Activated CD8-positive, alpha-beta memory T cell treated with anti-CD3 and anti-CD28 coated beads for 48 hours (primary cell): ENCODE measurements at places on chromosomes 12 and 14.
A peak's percentile ranks its signal among the peaks of the same experiment; 100 is the strongest.

GRCh38 chr14:76267322-76268046 is 108.5 kb upstream of the ESRRB start:
- DNase-seq = no peak

DNA sequence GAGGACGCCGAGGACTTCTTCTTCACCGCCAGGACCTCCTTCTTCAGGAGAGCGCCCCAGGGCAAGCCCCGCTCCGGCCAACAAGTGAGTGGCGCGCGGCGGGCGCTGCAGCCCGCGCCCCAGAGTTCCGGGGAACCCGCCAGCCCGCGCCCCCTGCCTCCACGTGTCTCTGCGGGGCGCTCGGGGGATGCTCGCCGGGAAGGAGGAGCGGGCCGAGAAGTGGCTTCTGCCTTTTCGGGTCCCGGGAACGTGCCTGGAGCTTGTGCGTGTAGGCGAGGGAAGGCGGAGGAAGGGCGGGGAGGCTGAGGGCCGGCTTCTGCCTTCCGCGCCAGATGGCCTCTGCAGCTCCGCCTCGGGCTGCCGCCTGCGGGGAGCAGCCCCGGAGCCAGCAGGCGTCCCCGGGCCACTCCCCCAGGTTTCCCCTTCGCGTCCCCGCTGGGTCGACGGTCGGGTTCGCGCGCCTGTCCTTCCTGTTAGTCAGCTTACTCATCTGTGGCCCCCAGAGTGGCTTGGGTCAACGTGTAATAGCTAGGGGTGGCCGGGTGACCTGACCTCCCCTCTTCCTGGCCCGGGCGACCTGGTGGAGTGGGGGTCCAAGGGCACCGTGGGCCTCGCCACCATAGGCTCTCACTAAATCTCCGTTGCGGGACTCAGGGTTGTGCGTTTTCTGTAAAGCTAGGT is 505 bp downstream of the RASSF3 start:
- peak; percentile 40 for DNase-seq

- DNase-seq = no peak
Observed at GRCh38 chr12:87901457-87901856, 127.7 kb downstream of the C12orf50 start.

DNA sequence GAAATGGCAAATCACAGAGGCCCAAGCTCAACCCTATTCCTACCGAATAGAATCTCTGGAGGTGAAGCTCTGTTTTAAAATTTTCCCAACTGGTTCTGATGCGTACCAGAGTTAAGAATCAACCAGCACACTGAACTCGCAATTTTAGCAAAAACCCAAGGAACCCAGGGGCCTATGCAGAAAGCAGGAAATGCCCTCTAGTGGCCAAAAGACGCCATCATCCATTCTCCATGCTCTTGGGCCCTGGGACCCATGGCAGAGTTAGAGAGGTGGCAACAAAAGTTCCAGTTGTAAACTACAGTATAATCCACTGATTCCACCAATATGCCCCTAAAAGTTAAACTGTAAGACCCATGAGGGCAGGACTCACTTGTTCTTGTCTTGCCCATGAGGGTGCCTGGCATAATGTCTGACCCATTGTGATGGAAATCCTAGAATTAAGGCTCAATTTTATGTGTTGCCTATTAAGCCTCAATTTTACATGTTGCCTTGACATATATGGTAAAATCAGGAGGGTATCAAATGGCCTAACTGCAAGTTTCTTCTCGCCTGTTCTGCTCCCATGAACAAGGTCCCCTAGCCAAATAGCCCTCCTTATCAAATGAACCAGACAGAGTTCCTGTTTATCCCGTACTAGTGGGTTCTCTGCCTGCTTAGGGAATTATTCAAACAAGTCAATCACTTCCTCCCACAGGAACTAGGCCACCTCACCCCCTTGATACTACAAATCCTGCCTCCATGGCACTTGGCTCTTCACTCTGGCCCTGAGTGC is 137.5 kb upstream of the CPM start:
- DNase-seq = no peak

- DNase-seq = no peak
Observed at GRCh38 chr14:73311708-73312030, 74.4 kb downstream of the PAPLN start.
